ENCODE measurements at places on chromosomes 16 and 17.
A peak's percentile ranks its signal among the peaks of the same experiment; 100 is the strongest.

DNA sequence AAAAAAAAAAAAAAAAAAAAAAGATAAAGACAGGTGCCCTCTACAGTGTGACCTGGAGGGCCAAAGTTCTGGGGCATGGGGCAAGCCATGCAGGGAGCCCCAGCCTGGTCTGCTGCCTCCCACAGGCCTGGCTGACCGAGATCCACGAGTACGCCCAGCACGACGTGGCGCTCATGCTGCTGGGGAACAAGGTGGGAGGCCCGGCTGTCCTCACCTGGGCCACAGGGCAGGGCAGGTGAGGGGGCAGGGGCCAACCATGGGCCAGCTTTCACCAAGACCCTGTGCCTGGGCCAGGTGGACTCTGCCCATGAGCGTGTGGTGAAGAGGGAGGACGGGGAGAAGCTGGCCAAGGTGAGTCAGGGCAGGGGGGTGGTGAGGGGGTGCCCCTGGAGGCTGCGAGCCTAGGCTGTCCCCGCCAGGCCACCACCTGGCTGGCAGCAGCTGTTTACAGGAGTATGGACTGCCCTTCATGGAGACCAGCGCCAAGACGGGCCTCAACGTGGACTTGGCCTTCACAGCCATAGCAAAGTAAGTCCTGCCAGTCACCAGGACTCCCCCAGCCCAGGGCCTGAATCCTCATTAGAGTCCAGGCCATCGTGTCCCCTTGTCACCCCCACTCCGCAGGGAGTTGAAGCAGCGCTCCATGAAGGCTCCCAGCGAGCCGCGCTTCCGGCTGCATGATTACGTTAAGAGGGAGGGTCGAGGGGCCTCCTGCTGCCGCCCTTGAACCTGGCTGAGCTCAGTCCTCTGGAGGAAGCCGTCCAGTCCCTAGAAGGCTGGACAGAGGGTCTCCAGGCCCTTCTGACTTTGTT lies 2.7 kb upstream of the TRAF7 start:
- peaks cover 39% of the 10 kb centered on the region for H3K4me1 ChIP-seq
- peak; percentile 33 for DNase-seq
- H3K27ac ChIP-seq, result peak overlapping the region; percentile 96
- H3K4me3 ChIP-seq, result peak overlapping the region; percentile 93

GRCh38 chr16:16095646-16096045 lies 127.6 kb downstream of the ABCC6 start:
- H3K27ac ChIP-seq, result no peak overlapping the region
- no peak overlapping the region for H3K4me3 ChIP-seq
- no peaks in the 10 kb centered on the region for H3K27me3 ChIP-seq
- no peaks in the 10 kb centered on the region for H3K4me1 ChIP-seq
- H3K36me3 ChIP-seq, result peaks cover 40% of the 10 kb centered on the region
- no peak for DNase-seq

DNA sequence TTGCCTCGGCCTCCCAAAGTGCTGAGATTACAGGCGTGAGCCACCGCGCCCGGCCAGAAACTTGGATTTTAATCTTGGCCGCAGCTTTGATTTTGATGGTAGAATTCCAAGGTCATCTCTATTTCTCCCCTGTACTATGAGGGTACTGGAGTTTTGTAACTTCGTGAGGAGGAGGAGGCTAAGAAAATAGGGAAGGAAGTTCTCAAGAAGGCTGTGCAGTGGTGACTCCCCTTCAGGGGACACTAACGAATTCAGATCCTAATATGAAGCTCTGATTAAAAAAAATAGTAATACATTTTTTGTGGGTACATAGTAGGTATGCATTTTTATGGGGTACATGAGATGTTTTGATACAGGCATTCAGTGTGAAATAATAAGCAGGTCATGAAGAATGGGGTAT lies 55.9 kb downstream of the LDHD start:
- no peak overlapping the region for H3K27ac ChIP-seq
- DNase-seq, result no peak
- H3K4me3 ChIP-seq, result no peak overlapping the region
- H3K27me3 ChIP-seq, result no peaks in the 10 kb centered on the region
- peaks cover 22% of the 10 kb centered on the region for H3K4me1 ChIP-seq
- H3K36me3 ChIP-seq, result peaks cover 3% of the 10 kb centered on the region

DNA sequence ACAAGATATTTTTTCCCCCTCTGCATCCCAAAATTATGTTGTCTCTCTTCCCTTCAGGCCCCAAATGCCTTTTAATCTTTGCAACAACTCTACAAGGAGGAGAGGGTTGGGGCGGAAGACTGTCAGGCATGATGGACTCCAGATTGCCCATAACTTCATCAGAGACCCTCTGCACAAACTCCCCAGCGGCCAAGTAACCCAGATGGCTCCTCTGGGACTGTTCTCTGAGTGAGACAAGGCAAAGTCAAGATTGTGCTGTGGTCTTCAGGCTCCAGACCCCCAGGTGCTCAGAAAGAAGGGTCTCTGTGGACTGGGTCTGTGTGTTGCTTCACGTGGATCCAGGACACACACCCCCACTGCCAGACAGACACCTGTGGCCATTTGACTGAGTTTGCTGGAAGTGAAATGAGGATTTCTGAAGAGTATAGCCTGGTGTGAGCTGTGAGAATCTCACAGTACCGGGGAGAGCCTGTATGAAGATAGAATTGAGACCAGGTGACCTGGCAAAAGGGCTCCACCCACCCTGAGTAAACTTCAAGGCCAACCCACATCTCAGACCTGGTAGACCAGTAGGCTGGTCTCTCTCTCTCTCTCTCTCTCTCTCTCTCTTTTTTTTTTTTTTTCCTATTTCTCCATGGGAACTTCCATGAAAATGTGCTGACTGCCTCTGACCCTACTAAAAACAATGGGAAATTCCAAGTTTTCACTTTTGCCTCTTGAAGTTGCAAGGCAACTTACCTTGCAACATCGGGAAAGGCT lies 354.1 kb downstream of the SOX9 start:
- H3K27me3 ChIP-seq, result peaks cover 31% of the 10 kb centered on the region
- H3K4me3 ChIP-seq, result no peak overlapping the region
- DNase-seq, result no peak
- no peak overlapping the region for H3K27ac ChIP-seq

DNA sequence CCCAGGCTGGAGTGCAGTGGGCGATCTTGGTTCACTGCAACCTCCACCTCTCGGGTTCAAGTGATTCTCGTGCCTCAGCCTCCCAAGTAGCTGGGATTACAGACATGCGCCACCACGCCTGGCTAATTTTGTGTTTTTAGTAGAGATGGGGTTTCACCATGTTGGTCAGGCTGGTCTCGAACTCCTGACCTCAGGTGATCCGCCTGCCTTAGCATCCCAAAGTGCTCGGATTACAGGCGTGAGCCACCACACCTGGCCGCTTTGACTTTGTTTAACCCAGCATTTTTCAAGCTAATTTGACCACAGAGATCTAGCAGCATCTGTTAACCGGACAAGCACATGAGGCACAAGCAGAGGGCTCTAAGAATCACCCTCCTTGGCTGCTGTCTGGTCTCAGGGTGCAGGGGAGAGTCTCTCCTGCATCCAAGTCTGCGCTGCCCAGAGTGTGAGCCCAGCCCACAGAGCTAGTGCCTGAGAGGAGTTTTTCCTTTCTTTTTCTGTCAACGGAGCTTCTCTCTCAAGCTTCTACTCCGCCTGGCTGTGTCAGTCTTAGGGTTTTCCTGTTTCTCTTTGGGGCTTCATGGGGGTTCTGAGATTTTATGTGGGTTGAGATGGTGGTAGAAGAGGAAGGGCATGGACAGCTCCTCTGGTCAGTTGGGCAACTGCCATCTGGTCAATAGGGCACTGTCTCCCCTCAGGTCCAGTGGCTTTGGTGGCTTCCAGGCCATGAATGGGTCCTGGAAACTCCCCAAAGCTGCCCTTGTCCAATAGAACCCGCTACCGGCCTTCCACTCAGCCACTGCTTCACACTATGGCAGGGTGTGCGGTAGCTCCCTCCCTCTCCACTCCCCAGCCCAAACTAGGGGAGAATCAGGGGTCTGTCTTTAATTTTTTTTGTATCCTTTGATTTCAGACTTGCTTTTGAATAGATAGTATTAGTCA lies 59.6 kb downstream of the TNFRSF13B start:
- DNase-seq, result no peak
- no peak overlapping the region for H3K4me3 ChIP-seq
- no peaks in the 10 kb centered on the region for H3K27me3 ChIP-seq
- H3K4me1 ChIP-seq, result peaks cover 20% of the 10 kb centered on the region

- no peaks in the 10 kb centered on the region for H3K36me3 ChIP-seq
- peaks cover 25% of the 10 kb centered on the region for H3K27me3 ChIP-seq
- no peak for DNase-seq
- no peak overlapping the region for H3K27ac ChIP-seq
Observed at GRCh38 chr16:58324792-58325191, 30.0 kb upstream of the PRSS54 start.

GRCh38 chr17:49513044-49513395 lies 17.9 kb downstream of the NGFR start:
- H3K27me3 ChIP-seq, result peaks cover 16% of the 10 kb centered on the region
- H3K4me1 ChIP-seq, result peaks cover 6% of the 10 kb centered on the region
- no peak for DNase-seq
- no peaks in the 10 kb centered on the region for H3K36me3 ChIP-seq

DNA sequence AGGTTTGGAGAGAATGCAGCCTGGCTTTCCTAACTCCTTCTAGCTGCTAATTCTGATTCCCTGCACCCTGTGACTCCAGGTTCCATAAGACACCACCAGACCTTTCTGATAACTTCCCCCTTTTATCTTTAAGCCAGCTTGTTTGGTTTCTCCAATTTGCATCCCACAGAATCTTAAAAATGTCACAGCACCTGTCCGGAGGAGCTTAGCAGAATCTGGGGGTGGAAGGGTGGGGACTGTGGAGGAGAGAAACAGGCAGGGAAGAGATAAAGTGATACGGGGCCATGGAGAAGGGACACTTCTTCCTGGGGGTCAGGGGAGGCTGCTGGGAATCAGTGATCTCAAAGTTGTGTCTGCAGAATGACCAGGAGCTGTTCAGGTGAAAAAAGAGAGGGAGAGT lies 59.4 kb downstream of the FOXL1 start:
- no peak for DNase-seq
- peaks cover 11% of the 10 kb centered on the region for H3K27me3 ChIP-seq
- no peaks in the 10 kb centered on the region for H3K36me3 ChIP-seq
- no peak overlapping the region for H3K27ac ChIP-seq
- no peaks in the 10 kb centered on the region for H3K4me1 ChIP-seq
- no peak overlapping the region for H3K4me3 ChIP-seq

DNA sequence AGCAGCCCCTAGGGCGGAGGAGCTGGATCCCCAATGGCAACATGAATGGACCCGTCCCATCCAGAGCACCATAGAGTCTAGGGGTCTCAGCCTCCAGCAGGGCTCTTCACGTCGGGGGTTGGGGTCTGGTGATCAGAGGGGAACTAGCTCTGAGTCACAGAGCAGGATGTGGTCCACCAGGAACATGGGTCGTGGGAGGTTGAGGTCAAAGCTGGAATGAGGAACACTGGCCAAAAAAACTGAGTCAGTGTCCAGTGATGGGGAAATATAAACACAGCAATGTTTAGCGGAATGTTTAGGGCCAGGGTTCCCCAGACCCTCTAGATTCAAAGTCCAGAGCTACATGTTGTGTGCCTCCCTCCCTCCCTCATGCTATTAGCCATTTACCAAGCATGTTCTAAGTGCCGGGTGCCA lies 79.1 kb upstream of the C16orf82 start:
- no peak for DNase-seq
- no peaks in the 10 kb centered on the region for H3K4me1 ChIP-seq
- no peaks in the 10 kb centered on the region for H3K36me3 ChIP-seq
- H3K27ac ChIP-seq, result no peak overlapping the region

DNA sequence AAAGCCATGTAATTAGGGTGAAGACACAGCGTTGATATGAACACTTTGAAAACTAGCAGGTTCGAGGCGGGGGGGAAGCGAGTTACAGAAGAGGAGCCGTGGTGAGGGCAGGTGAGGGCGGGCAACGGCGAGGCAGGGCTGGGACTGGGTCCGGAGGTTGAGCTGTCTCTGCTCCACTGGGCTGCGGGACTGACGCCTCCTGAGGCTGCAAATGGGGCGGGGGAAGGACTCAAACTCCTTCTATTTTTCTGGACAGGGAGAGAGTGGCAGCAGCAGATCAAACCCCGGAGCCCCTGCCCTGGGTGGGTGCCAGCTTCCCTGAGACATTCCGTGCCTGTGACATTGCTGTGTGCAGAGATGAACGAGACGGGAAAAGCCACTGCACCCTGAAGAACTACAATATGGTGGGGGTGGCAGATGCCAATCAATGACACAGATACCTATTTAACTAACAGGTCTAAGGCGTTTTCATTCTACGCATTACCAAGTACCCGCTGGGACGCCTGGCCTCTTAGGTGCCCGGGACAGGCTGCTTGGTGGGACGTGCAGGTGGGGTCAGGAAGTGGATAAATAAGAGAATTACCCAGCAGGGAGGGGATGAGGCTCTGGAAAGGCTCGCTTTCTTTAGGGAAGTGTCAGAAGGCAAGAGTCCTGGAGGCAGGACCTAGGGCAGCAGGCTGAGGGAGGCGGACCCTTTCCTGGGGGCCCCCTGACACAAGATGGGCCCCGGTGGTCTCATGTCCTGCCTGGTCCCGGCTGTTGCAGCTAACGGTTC lies 30.4 kb downstream of the RPH3AL start:
- no peak for DNase-seq
- H3K4me3 ChIP-seq, result no peak overlapping the region
- H3K4me1 ChIP-seq, result no peaks in the 10 kb centered on the region
- H3K27ac ChIP-seq, result no peak overlapping the region
- no peaks in the 10 kb centered on the region for H3K36me3 ChIP-seq
- no peaks in the 10 kb centered on the region for H3K27me3 ChIP-seq

GRCh38 chr16:83733301-83733700 lies 74.5 kb upstream of the HSBP1 start:
- H3K27me3 ChIP-seq, result peaks cover 7% of the 10 kb centered on the region
- no peaks in the 10 kb centered on the region for H3K36me3 ChIP-seq
- no peak overlapping the region for H3K4me3 ChIP-seq
- H3K27ac ChIP-seq, result no peak overlapping the region
- no peak for DNase-seq
- H3K4me1 ChIP-seq, result no peaks in the 10 kb centered on the region

DNA sequence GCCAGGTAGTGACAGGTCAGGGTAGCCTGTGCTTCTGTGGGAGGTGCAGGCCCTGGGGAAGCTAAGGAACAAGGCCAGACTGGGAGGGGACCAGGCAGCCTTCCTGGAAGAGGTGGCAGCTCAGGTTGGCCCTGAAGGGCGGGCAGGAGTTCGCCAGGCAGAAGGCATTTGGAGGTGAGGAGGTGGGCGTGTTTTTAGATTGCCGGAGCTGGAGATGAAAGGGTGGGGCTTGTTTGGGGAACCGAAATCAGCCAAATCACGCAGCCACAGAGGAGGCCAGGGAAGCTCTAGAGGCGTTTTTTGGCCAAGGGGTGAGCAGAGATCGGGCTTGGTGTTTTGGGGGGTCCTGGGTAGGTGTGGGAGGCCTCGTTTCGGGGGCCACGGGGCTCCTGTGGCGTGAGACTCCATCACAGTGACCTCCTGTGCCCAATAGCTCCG lies 7.6 kb downstream of the ADCY7 start:
- peaks cover 81% of the 10 kb centered on the region for H3K4me1 ChIP-seq
- H3K4me3 ChIP-seq, result peak overlapping the region; percentile 89
- peak; percentile 58 for DNase-seq
- no peaks in the 10 kb centered on the region for H3K27me3 ChIP-seq

Measured in activated naive CD8-positive, alpha-beta T cell treated with anti-CD3 and anti-CD28 coated beads for 36 hours (primary cell).